ENCODE measurements at places on chromosomes 1 and 21.

- DNase-seq: no peak
These were observed 73.1 kb downstream of the RUNX3 start for GRCh38 chr1:24856787-24857506.

DNA sequence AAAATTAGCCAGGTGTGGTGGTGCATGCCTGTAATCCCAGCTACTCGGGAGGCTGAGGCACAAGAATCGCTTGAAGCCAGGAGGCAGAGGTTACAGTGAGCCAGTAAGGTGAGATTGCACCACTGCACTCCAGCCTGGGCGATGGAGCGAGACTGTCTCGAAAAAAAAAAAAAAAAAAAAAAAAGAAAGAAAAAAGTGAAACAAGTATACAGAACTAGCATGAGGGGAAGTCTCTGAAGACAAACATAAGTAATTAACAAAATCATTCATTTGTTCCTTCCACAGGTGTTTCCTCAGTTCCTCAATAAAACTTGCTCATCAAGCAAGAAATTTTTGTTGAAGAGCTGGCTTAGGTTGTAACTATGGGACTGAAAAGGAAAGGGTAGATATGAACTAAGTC is 52.2 kb upstream of the CNN3 start:
- DNase-seq: no peak

- DNase-seq: peak; percentile 54
These were observed 3.1 kb upstream of the ARHGEF2 start for GRCh38 chr1:155981266-155982088.

DNA sequence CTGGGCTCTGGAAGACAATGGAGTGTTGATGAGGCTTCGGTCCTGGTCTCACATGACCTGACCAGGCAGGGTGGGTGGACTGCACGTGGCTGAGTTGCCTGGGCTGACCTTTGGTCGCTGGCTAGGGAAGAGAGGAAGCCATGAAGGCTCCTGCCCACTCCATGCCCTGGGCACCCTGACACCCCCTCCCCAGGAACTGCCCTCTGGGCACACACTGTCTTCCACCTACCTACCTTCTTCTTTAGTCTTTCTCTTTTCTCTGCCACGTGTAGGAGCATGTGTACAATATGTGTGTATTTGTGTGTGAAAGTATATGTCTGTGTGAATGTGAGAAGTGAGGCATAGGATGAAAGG is 15.1 kb downstream of the POU3F1 start:
- DNase-seq: no peak

GRCh38 chr1:199352351-199352750 is 675.2 kb upstream of the NR5A2 start:
- no peak for DNase-seq

DNA sequence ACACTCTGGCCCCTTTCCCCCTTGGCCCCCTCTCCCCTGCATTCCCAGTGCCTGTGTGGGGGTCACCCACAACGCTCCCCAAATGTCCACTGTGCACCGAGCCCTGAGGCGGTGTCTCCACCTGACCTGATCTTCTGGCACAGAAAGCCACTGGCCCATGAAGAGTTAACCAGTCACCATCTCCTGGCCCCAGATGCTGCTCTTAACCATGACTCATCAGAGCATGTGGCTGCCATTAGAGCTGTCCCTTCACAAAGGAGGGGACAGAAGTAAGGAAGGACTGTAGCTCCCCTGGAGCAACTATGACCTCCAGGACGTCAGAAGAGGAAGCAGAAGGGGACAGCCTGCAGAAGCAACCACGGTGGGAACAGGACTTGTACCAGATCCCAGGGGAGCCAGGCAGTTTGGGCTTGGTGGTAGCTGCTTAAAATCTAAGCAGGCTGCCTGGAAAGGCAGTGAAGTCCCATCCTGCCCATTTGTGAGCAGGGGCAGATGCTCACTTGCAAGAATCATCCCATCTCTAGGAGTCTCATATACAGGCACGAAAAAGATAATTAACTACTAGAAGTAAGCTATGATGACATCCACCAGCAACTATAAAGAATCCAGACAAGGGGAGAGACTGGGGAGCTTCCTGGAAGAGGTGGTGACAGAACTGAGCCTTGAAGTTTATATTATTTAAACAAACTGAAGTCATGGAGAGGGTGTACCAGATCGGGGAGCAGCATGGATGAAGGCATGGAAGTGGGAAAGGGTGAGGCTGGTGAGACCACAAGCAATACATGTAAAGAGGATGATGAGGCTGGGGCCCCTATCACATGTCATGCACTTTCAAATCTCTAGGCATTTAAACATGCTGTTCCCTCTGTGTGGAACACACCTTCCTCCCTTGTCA is 1.1 kb upstream of the TTC39A start:
- peak; percentile 61 for DNase-seq

DNA sequence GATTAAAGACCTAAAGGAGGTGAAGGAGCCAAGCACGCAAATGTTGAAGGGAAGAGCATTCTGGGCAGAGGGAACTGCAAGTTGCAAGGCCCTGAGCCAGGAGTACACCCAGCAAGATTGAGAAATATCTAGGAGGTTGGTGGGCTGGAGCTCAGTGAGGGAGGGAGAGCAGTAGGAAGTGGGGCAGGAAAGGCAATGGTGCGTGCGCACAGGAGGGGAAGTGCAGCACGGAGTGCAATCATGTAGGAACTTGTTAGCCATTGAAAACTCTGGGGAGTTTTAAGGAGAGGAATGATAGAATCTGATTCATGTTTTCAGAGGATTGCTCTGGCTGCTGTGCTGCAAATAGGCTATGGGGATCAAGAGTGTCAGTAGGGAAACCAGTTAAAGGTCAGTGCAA is 13.2 kb upstream of the IGSF3 start:
- DNase-seq: no peak
